Foreskin fibroblast (primary cell): ENCODE measurements at places on chromosomes 6 and 20.

- peak; percentile 58 for DNase-seq
Measured at GRCh38 chr6:26550250-26550993, 12.3 kb downstream of the HMGN4 start.

DNA sequence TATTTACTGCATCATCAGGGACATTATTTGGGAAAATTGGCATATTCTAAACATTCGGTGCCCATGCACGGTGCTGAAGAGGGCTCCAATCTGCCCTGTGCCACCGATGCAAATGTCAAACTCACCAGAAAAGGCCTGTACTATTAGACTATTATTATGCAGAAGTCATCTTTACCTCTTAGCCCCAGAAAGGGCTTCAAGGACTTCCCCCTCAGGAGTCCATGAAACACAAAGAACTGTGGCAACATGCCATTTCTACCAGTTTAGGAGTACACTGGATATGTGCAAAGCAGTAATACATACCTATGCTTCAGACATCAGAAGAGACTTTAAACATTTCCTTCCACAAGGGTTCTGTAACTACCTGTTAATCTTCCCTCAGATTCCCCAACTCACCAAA, 8.6 kb downstream of the DIDO1 start:
- no peak for DNase-seq

DNA sequence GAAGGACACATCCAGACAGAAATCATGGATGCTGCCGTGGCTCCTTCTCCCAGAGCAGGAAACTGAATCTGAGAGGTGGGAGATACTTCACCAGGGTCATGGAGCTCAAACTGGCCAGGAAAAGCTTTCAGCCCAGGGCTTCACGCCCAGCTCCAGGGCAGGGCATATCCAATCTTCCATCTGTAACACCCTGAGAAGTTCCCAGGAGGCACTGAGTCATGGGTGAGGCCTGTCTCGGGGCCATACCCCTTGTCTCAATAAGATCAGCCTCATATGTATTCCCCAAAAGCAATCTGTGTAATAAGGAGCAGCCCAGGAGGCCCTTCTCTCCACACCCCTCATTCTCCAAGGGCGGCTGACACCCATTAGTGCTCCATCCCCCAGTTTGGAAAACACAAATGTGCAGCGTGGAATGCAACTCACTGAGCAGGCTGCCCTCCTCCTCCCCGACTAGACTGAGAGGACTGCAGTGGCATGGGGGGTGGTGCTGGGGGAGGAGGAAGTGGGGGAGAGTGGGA, 439.3 kb upstream of the SULF2 start:
- no peak for DNase-seq

- DNase-seq, result no peak
Measured at GRCh38 chr6:154649721-154650120, 83.5 kb upstream of the SCAF8 start.

GRCh38 chr20:33789858-33790182, 21.3 kb upstream of the CHMP4B start:
- no peak for DNase-seq

GRCh38 chr6:21871831-21872230, 278.3 kb downstream of the SOX4 start:
- DNase-seq, result no peak

GRCh38 chr20:63892402-63892801, 2.5 kb upstream of the DNAJC5 start:
- no peak for DNase-seq

- DNase-seq, result peak; percentile 64
Measured at GRCh38 chr6:42136508-42137193, 5.8 kb downstream of the C6orf132 start.
